ENCODE measurements at places on chromosomes 6 and 20.

DNA sequence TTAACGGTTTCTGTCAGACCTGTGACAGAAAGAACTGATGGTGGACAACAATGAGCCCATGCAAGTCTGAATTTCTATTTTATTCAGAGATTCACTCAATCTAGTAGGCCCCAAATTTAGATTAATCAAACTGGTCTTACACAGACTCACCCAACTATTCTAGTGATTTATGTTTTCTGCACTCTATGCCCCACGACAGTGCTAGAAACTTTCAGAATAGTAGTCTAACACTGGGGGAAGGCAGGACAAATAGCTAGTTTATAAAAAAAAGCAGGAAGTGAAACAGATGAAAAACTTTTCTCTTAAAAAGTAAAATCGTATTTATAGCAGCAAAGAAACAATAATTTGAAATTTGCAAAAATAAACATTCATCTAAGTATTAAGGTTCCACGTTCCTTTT is 5.0 kb downstream of the TCP11 start:
- no peak for DNase-seq

- DNase-seq, result peak; percentile 51
Observed at GRCh38 chr6:106885679-106886078, 88.8 kb downstream of the CD24 start.

DNA sequence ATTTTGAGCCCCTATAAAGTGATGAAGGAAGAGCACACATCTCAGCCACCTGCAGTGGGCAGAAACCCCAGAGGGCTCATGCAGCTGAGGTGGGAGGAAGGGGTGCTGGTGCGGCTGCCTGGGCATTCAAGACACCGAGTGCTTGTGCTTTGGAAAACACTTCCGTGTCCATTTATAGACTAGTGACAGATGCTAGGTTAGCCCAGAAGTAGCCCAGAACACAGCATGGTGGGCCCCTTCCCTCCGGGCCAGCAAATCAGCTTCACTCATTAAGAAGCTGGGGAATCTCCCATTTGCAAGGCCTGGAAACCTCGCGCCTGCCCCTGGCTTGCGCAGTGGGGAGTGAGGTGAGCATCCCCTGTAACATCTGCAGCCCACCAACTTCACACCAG is 12.9 kb downstream of the BEND3 start:
- no peak for DNase-seq

DNA sequence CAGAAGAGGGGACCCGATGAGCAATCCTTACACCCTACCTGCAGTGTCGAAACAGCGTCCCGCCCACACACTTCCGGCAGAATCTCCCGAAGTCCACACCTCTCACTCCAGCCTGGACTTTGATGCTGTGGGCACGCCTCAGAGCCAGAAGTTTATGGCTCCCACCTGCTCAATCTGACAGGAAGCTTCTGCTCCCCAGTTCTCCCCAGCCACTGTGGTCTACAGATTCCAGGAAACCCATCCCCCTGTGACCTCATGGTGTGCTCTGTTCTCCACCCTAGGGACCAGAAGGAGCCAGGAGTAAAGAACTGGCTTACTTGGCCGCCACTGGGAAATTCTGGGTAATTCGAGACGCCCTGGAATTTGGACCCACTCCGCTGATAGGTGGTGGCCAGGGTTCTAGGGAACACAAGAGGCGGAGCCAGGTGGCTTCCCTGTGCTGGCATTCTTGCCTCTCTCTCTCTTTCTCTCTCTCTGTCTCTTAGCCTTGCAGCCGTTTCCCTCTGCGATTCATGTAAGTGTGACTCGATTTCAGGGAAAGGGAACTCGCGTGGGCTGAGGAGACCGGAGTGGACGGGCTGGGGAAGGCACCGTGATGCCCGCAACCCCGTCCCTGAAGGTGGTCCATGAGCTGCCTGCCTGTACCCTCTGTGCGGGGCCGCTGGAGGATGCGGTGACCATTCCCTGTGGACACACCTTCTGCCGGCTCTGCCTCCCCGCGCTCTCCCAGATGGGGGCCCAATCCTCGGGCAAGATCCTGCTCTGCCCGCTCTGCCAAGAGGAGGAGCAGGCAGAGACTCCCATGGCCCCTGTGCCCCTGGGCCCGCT is at the start of gene TRIM15:
TSS of gene TRIM15 (plus strand) at position 457 of the 828 bp plus-strand sequence. CDS start at position 596, 139 bp downstream.
- no peak for DNase-seq

GRCh38 chr20:20608041-20608440 is 104.4 kb downstream of the RALGAPA2 start:
- DNase-seq, result no peak

DNA sequence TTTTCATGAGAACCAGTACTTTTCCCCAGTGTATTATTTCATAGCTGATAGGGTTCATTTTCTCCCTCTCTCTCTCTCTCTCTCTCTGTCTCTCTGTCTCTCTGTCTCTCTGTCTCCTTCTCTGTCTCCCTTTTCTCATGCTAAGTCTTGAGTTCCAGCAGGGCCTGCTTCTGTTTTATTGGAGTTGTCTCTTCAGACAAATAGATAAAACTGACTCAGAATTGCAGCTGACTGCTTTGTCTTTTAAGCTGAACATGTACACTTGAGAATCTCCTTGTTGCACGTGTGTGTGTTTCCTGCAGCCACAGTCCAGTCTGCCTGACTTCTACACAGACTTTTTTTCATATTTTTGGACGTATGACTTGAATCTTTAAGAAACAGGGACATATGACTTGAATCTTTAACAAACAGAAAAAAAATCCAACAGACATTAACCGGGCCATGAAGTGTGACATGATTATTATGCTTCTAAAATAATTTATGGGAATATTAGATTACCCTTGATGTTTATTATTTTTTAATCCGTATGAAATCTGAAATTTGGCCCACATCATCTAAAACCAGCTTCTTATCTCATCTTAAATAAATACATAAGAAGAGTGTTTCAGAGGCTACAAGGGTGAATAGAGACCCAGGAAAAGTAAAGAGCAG is 71.5 kb downstream of the JAG1 start:
- no peak for DNase-seq

DNA sequence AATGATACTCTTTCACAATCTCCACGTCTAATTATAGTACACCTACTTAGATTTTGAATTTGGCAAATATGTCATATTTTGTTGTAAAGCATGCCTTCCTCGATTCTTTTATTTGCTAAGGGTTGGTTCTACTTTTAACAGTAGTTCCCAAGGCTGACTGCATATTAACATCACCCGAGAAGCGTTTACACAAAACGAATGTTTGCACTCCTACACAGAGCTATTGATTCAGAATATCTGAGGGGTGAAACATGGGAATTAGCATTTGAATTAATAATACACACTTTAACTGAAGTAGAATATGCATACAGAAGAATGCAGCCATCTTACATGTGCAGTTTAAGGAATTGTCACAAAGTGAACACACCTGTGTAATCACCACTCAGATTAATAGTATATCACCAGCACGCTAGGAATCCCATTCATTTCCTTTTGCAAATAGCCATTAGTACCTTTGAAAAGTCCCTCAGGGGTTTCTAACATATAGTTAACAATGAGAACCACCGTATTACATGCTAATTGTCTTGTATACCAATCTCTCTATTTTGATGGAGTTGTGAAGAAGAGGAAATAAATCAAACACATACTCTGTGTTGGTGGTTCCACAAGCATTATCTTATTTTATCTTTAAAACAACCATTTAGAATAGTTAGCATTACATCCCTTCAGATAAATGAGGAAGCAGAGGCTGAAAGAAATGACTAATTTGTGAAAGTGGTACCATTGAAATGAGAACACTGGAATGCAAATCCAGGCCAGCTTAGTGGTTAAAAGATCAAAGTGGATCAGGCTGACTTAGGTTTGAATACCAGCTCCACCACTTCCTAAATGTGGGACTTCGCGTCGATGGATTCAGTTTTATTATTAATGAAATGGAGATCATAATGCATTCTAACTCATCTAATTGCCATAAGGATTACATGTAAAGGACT is 317.6 kb downstream of the HDGFL1 start:
- peak; percentile 56 for DNase-seq

- DNase-seq, result no peak
Observed at GRCh38 chr6:11094941-11095340, 1.3 kb downstream of the SMIM13 start.

GRCh38 chr20:52524861-52525260 is 333.3 kb upstream of the ZFP64 start:
- DNase-seq, result no peak

GRCh38 chr6:159104931-159105330 is 60.1 kb upstream of the TAGAP start:
- DNase-seq, result peak; percentile 74

DNA sequence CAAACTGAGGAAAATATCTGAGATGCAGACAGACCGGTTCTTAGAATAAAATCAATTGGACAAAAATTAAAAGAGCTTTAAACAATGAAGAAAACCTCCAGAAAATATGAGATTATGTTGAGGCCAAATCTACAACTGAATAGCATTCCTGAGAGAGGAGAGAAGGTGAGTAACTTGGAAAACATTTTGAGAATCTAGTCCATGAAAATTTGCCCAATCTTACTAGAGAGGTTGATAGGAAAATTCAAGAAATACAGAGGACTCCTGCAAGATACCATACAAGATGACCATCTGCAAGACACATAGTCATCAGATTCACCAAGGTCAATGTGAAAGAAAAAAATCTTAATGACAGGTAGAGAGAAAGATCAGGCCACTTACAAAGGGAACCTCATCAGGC is 437.7 kb upstream of the ADGRB3 start:
- DNase-seq, result no peak

DNA sequence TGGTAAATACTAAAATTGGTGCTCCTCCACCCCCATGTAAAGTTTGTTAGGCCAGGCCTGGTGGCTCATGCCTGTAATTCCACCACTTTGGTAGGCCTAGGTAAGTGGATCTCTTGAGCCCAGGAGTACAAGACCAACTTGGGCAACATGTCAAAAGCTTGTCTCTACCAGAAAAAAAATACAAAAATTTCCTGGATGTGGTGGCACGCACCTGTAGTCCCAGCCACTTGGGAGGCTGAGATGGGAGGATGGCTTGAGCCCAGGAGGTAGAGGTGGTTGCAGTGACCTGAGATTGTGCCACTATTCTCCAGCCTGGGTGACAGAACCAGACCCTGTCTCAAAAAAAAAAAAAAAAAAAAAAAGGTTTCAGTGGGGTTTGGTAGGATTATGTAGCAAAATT is 41.7 kb downstream of the ITCH start:
- DNase-seq, result no peak

DNA sequence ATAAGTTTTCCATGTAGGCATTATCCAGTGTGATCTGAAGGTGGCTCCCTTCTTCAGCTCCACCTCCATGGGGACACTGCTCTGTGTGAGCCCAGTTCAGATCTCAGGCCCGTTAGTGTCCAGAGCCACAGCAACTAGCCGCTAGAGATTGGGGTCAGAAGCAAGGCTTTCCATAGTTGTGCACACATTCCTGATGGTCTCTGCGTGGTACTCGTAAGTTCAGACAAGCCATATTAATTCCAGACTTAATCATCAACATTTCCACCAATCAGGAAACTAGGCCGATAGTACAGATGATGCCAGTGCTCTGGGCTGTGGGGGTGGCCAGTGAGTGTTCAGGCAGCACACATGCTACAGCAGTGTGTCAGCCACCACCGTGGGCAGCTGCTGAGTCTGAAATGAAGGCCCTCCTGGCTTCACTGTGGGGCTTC is 17.5 kb upstream of the SYNCRIP start:
- peak; percentile 81 for DNase-seq

- DNase-seq, result no peak
Observed at GRCh38 chr6:113870917-113871316, 13.8 kb downstream of the MARCKS start.

- no peak for DNase-seq
Observed at GRCh38 chr6:160421854-160422253, 73.7 kb downstream of the SLC22A3 start.

- no peak for DNase-seq
Observed at GRCh38 chr6:150029749-150030148, 4.4 kb upstream of the RAET1L start.

DNA sequence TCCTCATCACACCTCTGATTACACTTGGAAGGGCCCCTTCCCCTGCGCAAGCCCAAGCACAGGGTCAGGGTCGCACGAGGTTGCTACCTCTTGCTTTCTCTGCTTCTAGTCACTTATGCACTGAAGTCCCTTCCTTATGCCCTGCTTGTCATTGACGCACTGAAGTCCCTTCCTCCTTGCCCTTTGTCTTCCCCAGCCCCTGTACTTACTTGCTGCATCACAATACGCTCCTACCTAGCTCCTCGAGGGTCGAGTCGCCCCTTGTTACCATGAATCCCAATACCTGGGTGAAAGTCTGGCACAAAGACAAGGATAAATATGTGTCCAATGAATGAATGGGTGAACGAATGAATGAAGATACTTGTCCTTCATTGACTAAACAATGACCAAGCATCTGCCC is 75.9 kb downstream of the LYRM4 start:
- no peak for DNase-seq

DNA sequence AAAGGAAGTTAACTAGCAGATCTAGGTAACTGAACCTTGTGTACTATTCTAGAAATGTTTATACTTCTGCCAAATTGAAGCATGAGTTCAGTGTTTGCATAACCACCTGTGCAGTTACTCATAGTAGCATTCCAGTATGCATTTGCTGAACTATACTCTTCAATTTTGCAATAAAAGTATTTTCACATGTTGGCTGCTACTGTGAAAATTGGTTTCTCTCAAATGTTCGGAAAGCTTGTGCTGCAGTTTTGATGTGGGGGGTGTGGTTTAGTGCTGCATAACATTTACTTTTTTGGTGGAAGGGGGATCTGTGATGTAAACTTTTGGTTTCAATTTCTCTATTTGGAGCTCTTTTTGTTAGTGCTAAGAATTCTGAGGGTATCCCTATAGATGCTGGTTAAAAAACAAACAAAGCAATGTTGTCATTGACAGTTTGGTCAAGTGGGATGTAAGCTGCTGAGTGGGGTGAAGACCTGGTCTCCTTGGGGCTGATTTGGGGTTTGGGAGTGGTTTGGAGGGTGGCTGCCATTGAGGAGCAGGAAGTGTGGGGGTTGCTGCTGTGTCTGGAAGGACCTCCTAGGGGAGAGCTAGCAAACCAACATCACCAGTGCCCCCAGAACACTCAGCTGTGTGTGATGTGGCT is 87.8 kb downstream of the CARMIL1 start:
- peak; percentile 19 for DNase-seq

GRCh38 chr6:112037783-112038216 is 16.1 kb upstream of the CCN6 start:
- DNase-seq, result peak; percentile 71

GRCh38 chr20:23568971-23569330 is 667 bp upstream of the CST9L start:
- DNase-seq, result no peak

- DNase-seq, result peak; percentile 99
Observed at GRCh38 chr20:35318502-35319157, 26.4 kb upstream of the FAM83C start.

GRCh38 chr6:37966801-37967200 is 147.3 kb downstream of the ZFAND3 start:
- peak; percentile 39 for DNase-seq

- no peak for DNase-seq
Observed at GRCh38 chr20:37670351-37670791, 23.5 kb upstream of the CTNNBL1 start.

DNA sequence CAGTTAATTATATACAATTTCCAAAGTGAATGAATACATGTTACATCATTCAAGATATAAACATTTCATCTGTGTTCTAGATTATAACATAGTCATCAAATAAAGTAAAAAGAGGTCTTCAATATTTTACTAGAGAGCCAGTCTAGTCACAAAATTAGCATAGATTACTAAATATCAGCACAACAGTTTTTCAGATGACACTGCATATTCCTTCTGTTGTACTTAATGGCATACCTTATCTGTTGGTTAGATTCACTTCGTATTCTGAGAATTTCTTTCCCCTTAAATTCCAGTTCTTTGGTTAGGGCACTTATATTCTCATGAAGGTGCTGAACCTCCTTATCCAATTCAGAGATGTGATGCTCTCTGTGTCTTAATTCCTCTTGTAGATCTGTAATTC is 39.8 kb upstream of the MCM9 start:
- DNase-seq, result no peak

- DNase-seq, result no peak
Observed at GRCh38 chr6:36492621-36493020, 49.8 kb downstream of the KCTD20 start.

All from foreskin keratinocyte (primary cell).